ENCODE measurements at places on chromosomes 1 and 21. TPM values are rescaled to one million over a fixed set of nuclear protein-coding genes. Genes with fewer than 3 reads are reported as not detected.

UHMK1 gene
- 38.3 TPM for total RNA-seq

PRPF38A gene
- 15.9 TPM for total RNA-seq

PTGFR gene
- total RNA-seq: 7.7 TPM

DTL gene
- 2.9 TPM for total RNA-seq

ATAD3B gene
- 10.6 TPM for total RNA-seq

CD5L gene
- total RNA-seq: under 0.01 TPM

HES5 gene
- total RNA-seq: 41.2 TPM

MAP10 gene
- 9.8 TPM for total RNA-seq

CCSAP gene
- total RNA-seq: 224 TPM

PCAT6 gene
- not detected for total RNA-seq

FAM167B gene
- total RNA-seq: 0.41 TPM

LIPI gene
- total RNA-seq: not detected

ADGRL4 gene
- 1.2 TPM for total RNA-seq

KLHDC7A gene
- total RNA-seq: under 0.01 TPM

G0S2 gene
- total RNA-seq: 1.6 TPM

SPOCD1 gene
- under 0.01 TPM for total RNA-seq

ZNF281 gene
- total RNA-seq: 48.5 TPM

LCE2B gene
- not detected for total RNA-seq

OR6K2 gene
- not detected for total RNA-seq

MROH9 gene
- not detected for total RNA-seq

UBL4B gene
- total RNA-seq: 0.41 TPM

FCN3 gene
- not detected for total RNA-seq

MYOG gene
- under 0.01 TPM for total RNA-seq

DMRTA2 gene
- 1.2 TPM for total RNA-seq

KCNA2 gene
- 3.7 TPM for total RNA-seq

GBP1 gene
- 1.2 TPM for total RNA-seq

TXNDC12 gene
- total RNA-seq: 15.9 TPM

HMGB4 gene
- not detected for total RNA-seq

ZMYND12 gene
- total RNA-seq: not detected

TFF3 gene
- total RNA-seq: not detected

AUNIP gene
- total RNA-seq: 0.82 TPM

CYP4Z1 gene
- total RNA-seq: 0.41 TPM

TSSK3 gene
- 0.41 TPM for total RNA-seq

MYBPH gene
- total RNA-seq: not detected

ACKR1 gene
- total RNA-seq: 0.41 TPM

RUNX1 gene
- 0.41 TPM for total RNA-seq
